Left ventricle myocardium inferior (tissue), 1 donor: ENCODE measurements at places on chromosomes 12 and 14.
A peak's percentile ranks its signal among the peaks of the same experiment; 100 is the strongest.

- no peak for DNase-seq
Measured at GRCh38 chr12:126761420-126761819, 1505.5 kb upstream of the TMEM132C start.

GRCh38 chr14:90023176-90023896, 38.5 kb upstream of the KCNK13 start:
- no peak for DNase-seq

DNA sequence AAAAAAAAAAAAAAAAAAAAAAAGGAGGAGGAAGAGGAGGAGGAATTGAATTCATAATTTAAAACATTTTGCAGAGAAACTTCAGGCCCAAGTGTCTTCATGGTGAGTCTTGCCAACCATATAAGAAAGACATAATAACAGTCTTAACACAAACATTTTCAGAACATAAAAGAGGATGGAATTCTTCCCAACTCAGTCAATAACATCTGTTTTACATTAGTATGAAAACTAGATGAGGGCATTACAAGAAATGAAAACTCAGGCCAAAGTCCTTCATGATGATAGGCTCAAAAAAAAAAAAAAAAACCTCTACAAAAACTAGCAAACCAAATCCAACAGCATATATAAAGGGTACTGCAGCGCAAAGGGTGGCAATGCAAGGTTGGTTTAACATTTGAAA, 151.6 kb downstream of the FOXA1 start:
- DNase-seq = no peak

GRCh38 chr12:76421046-76421445, 72.8 kb upstream of the BBS10 start:
- DNase-seq = no peak

DNA sequence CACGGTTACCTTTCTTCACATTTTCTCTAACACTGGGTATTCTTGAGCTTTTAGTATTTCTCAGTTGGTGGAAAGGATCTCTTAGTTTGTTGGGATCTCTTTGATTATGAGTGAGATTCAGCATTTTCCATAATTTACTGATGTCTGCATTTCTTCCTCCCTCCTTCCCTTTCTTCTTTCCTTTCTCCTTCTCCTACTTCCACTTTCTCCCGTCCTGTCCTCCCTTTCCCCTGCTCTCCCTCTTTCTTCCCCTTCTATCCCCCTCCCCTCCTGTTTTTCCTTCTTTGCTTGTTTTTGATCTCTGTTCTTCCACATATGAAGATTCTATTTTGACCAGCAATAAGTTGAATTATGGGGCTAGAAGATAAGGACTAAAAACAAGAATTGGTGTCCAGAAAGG, 66.9 kb downstream of the FUT8 start:
- DNase-seq = no peak

GRCh38 chr12:28378736-28379135, 188.5 kb downstream of the CCDC91 start:
- DNase-seq = no peak

DNA sequence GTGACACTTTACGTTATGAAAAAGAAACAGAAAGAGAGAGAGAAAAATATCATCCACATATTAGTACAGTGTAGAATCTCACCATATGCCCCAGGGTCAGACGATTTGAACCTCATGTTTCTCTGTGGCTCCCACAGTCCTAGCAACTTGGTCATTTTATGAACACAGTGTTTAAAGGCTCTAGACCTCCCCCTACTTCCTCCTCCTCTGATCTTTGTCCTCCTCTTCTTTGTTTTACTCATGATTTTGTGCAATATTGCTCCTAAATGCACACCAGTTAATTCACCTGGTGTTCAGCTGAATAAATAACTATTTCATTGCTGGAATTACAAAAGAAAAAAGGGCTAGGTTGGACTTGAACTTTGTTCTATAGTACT, 18.2 kb downstream of the GLT1D1 start:
- no peak for DNase-seq

GRCh38 chr14:96059519-96060135, 20.5 kb downstream of the C14orf132 start:
- no peak for DNase-seq

DNA sequence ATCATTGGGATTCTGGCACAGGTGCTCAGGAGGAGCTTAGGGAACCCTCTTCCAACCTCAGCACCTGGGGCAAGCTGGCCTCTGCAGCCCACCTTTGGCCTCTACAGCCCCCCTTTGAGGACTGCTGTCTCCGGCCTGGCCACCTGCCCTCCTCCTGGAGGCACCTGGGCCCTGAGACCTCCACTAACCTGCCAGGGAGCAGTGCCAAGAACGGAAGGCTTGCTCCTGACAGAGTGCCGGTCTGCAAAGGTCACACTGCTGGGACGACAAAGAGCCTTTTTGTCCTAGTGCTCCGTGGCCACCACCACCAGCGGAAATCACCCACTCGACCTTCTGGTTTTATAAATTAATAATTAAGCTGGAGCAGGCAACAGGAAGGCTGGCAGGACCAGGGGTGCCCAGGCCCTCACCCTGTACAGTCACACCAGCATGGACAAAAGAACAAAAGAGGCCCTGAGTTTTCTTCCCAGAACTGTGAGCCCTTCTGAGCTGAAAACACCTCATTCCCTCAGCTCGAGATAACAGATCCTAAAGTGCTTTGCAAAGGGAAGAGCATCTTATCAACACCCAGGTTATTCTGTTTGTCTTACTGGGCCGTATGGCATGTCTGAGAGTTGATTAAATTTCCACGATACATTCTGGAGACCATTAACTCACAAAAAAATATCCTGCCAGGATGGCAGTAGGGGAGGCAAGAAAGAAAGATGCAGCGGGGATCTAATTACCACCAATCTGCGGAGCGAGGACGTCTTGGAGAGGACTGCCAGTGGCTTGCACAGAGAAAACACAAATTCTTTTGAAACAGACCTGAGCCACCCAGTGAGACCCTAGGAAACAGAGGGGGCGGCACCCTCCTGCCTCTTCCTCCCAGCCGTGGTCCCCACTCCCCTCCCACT, 8.2 kb downstream of the TESC start:
- DNase-seq = no peak

GRCh38 chr12:61397668-61398067, 862.5 kb upstream of the USP15 start:
- DNase-seq = no peak

DNA sequence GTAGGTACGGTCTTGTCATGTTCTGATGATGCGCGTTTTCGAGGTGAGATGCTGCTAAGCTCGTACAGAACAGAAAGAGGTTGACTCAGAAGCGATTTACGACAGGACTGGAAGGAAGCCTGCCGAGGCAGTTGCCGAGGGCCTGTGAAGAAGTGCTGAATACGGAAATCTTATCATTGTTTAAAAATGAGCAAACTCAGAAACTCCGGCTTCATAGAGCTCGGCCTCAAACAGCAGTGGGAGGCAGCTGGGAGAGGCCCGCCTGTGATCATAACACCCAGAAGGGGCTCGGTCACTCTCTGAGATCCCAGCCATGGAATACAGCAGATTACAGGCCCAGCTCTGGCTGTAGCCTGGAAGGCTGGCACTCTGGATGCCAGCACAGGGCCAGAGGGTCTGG, 87.4 kb downstream of the CPSF2 start:
- no peak for DNase-seq

DNA sequence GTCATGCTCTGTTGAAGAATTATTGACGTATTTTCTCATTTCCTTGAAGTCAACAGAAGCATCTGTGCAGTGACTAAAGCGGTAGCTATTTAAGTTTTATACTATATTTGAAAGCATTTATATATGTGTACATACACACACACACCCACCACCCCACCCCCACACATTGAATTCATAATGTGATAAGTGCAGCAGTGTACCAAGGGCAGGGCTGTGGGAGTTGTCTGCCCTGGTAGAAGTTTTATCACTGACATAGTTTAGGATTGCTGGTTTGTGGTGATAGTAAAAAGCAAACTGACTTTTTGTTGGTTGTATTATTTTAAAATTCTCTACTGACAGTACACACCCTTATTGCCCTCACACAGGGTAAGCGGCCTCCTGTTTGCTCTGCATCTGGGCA, 39.1 kb downstream of the GAS2L3 start:
- no peak for DNase-seq

DNA sequence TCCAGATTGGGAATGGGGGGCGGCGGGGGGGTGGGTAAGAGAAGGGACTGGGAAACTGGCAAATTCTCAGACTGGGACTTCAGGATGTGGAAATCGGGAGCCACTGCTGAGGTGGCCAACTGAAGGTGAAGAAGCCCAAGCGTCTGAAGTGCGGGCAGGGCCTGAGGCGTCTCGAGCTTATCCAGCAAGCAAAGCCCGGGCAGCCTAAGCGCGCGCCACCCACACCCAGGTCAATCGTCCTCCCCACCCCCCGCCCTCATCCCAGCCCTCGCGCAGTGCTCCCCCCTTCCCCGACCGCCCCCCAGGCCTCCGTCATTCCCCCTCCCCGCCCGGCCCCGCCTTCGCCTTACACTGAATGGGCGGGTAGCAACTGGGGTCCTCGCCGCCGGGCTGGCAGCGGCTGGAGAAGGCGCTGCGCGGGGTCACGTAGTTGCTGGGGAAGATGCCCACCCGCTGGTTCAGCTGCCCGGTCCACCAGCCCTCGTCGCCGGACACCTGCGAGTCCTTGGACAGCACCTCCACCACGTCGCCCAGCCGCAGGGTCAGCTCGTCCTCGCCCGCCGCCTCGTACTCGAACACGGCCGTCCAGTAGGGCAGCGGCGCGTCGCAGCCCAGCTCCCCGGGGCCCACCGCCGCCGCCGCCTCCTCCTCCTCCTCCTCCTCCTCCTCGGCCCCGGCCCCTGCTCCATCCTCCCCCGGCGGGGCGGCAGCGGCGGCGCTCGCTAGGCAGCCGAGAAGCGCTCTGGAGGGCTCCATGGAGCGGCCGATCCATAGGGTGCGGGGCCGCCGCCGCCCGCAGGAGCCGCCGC, 693 bp downstream of the MAP3K9 start:
- peak; percentile 23 for DNase-seq

DNA sequence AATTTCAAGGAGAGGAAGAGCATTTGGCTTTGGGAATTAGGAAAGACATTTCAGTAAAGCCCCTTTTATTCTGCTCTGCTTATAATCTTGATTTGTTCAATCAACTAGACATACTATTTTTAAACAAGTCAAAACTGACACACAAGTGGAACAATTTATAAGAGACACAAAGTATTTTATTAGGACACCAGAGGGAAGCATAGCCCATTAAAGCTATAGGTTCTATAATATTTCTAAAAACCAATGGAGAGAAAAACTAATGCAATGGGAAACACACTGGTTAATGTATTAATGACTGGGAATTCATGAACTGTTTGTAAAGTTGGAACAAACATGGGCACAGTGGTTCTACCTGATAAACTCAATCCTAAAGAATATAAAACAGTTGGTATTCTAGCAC, 15.3 kb upstream of the CERS5 start:
- DNase-seq = no peak

DNA sequence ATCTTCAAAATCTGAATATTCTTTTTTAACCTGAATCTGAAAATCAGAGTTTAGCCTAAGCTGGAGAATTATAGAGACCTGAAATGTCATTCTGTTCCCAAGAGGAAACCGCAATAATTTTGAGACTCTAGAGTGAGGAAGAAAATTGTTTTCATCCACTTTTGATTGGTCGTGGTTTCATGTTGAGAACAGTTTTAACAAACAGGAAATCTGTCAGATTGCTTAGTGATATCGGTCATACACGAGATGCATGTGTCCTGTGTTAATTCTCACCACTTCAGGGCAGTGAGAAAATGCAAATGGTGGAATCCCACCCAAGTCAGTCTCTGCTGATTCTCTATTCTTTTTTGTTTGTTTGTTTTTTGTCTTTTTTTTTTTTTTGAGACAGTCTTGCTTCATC, 1498.5 kb upstream of the TMEM132C start:
- DNase-seq = no peak

- DNase-seq = no peak
Measured at GRCh38 chr14:58884442-58884841, 246.7 kb downstream of the DACT1 start.

GRCh38 chr12:107025671-107026070, 38.7 kb upstream of the MTERF2 start:
- no peak for DNase-seq

- DNase-seq = no peak
Measured at GRCh38 chr12:60106214-60106613, 510.4 kb downstream of the SLC16A7 start.

DNA sequence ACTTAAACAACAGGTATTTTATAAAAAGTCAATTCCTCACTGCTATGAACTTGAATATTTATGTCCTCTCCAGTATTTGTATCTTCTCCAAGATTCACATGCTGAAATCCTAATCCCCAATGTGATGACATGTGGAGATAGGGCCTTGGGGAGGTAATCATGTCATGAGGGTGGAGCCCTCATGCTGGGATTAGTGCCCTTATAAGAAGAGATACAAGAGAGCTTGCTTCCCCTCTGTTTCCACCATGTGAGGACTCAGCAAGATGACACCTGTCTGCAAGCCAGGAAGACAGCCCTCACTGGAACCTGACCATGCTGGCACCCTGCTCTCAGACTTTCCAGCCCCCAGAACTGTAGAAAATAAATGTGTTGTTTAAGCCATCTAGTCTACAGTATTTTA, 36.2 kb downstream of the OSBPL8 start:
- no peak for DNase-seq

- no peak for DNase-seq
Measured at GRCh38 chr12:40056373-40056772, 49.5 kb downstream of the SLC2A13 start.

DNA sequence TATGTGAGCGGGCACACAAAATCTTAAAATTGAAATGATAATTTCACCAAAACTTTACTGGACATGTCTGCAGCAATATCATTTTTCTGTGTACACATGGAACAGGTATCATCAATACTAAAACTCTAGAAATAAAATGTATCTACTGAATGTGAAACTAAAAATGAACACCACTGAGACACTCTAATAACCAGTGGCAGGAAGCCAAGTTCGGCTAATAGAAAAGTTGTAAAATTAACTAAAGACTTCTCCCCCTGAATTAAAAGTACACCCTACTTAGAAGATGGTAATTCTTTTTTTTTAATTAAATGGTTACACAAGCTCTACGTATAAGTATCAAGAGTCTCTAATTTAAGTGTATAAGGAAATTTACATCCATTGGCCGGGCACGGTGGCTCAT, 227.2 kb downstream of the MED13L start:
- no peak for DNase-seq

- DNase-seq = no peak
Measured at GRCh38 chr14:89000007-89000942, 175.8 kb downstream of the TTC8 start.

- DNase-seq = peak; percentile 63
Measured at GRCh38 chr12:98439981-98440581, 75.3 kb upstream of the TMPO start.
